NCI-H1417 treated with DMSO at 0.1 percent for 48 hours (cell line): ENCODE measurements at places on chromosomes 16 and 17.

- no peak for DNase-seq
Measured at GRCh38 chr16:48583075-48584065, 26.6 kb downstream of the N4BP1 start.

GRCh38 chr17:50208611-50209061, 7.2 kb upstream of the COL1A1 start:
- DNase-seq = no peak

DNA sequence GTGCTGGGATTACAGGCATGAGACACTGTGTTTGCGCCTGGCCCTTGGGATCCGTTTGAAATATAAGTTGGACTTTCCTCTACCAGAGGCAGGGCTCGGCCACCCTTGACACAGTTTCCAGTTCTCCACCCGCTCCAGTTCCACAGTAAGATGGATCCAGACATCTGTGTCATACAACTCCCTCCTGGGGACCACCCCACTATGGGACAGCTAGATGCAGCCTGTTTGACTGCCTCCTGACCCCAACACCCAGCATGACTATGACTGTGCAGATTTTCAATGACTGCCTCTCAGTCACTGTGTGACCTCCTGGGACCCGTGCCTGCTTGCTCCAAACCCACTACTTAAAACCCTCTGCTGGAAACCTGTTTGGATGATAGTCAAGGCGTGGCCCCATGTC, 166.7 kb downstream of the IRF8 start:
- DNase-seq = no peak

- DNase-seq = no peak
Measured at GRCh38 chr17:59684967-59685366, 22.3 kb downstream of the PTRH2 start.

DNA sequence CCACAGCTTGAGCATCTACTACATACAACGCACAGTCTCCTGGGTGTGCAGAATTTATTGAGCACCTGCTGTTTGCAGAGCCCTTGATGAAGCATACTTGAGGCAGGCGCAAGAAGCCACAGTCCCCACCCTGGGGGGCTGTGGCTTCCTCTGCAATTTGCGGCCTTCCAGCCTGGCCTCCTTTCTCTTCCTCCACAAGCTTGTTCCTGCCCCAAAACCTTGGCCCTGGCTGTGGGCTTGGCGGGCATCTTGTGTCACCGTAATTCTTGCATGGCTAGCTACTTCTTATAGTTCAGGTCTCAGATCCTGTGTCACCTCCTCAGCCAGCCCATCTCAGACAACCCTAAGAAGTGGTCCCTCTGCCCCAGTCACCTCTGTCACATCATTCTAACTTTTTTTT, 43.9 kb upstream of the POLR3E start:
- DNase-seq = no peak
